ENCODE measurements at places on chromosomes 5 and 9.

GRCh38 chr5:42228279-42228678 is 195.0 kb upstream of the GHR start:
- no peak for DNase-seq

GRCh38 chr5:178849316-178849715 is 10.4 kb upstream of the ZNF354B start:
- DNase-seq = no peak

DNA sequence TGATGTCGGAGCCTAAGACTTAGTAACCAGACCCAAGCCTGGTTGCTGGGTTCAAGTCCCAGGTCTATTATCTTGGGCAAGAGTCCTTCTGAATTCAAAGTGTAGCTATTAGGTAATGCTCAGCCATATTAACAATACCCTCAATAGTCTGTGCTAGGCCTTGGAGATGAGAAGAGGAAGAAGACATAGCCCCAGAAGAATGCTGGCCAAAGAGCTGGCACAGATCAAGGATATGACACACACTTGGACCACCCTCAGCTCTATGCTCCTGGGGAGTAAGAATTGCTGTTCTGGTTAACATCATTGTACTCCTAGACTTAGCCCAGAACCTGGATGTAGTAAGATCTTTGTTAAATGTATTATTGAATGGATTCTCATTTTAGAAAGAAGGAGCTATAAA is 426.7 kb downstream of the CDK5RAP2 start:
- DNase-seq = no peak

GRCh38 chr9:127397646-127398274 is 791 bp downstream of the SLC2A8 start:
- DNase-seq = no peak

DNA sequence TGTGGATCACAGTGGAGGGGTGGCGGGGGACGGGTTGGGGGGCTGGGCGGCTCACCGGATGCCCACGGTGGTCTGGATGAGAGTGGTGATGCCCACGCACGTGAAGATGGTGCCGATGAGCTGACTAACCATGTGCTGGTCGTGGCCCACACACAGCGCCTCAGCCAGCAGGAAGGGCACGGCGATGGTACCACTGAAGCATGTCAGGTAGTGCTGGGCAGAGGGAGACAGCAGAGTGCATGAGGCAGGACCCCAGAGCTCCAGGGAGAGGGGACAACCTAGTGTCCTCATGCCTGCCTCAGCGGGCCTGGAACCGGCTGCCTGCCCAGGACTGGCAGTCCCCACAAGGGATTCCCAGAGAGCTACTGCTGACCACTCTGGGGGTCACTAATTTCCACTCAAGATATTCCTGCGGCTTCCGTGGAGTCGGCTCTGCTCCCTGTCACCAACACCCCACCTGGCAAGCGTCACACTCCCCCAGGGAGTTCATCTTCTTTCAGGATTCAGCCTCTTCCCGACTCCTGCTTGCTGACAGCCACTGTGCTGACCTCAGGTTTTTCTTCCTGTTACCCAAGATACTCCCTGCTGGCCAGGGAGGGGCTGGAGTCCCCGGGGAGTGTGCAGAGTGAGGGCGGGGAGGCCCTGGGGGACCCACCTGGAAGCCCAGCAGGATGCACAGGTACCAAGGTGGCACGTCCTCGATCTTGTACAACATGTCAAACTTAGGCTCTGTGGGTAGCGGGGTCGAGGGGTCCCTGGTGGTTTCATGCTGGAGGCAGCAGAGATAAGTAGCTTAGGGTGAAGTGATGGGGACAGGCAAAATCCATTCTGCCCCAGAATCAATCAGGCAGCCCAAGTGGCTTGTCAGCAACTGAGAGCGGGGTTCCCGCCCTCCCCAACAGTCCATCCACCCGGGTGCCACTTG is 998 bp downstream of the SLC23A1 start:
- DNase-seq = no peak

Data from GM12878 (cell line).